ENCODE measurements at places on chromosomes 12 and 14.

- DNase-seq, result no peak
Observed at GRCh38 chr14:39025250-39025809, 77.7 kb downstream of the SEC23A start.

GRCh38 chr12:104603545-104603973, 146.8 kb downstream of the CHST11 start:
- no peak for DNase-seq

DNA sequence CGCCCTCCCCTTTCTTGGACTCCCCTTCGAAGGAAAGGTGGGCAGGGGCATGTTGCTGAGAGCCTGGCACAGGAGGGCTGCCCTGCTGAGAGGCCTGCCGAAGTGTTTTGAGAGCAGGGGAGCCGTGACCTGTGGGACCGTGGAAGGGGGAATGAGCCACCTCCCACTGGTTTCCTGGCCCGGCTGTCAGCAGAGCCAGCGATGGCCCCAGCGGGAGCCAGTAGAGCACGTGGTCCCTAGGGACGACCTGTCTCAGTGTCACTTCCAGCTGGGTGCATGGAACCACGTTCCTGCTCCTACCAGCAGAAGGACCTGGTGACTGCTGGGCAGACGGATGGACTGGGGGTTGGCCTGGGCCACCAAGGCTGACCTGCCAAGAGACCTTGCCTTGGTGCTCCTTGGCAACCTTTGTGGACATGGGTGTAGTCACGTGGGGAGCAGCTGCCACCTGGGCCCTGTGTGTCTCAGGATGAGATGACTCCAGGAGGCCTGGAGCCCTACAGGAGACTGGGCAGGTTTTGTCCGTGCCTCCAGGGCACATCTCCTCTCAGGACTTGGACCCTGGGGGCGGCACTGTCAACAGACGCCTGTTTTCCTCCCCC, 34.6 kb downstream of the BEGAIN start:
- no peak for DNase-seq

DNA sequence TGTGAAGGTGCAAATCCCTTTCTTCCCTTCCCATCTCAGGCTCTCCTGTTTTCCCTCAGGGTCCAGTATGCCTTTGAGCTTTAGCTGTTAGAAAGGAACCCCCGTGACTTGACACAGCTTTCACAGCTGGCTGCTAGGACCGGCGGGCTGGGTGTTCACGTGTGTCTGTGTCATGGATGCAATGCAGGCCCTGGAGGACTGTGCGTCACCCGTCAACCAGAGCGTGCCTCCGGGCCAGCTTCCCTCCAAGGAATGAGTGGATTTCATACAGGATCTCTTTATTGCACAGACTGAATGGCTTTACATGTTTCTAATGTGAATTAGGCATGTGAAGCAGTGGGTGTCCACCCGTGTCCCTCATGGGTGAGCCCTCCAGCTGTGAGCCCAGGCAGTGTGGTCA, 77.4 kb downstream of the AACS start:
- no peak for DNase-seq

GRCh38 chr12:56040963-56041551, 661 bp upstream of the RPS26 start:
- no peak for DNase-seq
